Stimulated activated CD8-positive, alpha-beta memory T cell treated with anti-CD3 and anti-CD28 coated beads, Interleukin-15, amount 100 ng/mL, for 48 hours (primary cell): ENCODE measurements at places on chromosomes 4 and X.

DNA sequence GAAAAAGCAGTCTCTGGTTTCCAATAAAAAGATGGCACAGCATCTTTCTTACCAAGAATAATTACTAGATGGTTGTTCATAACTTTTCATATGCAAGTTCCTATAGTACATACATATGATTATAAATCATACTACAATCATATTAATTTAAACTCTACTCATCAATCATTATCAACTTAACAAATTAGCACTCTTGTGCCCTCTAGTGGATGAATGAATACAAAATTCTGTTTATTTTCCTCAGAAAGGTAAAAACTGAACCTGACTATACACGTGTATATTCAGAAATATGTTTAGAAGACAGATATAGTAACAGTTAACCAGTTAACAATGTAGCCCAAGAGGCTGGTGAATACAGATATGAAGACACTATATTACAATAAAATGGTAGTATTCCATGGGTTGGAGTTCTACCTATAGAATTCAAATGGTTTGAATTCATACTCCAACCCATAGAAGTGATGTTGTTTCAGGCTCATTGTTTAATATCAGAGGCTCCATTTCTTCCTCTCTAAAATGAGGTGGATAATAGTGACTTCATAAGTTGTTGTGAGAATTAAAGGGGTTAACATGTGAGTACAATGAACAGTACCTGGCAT lies 100.0 kb downstream of the ADAMTS3 start:
- DNase-seq, result no peak

GRCh38 chrX:16333453-16333852 lies 166.2 kb downstream of the MAGEB17 start:
- DNase-seq, result no peak

GRCh38 chr4:14180983-14181601 lies 553.6 kb upstream of the BOD1L1 start:
- no peak for DNase-seq

DNA sequence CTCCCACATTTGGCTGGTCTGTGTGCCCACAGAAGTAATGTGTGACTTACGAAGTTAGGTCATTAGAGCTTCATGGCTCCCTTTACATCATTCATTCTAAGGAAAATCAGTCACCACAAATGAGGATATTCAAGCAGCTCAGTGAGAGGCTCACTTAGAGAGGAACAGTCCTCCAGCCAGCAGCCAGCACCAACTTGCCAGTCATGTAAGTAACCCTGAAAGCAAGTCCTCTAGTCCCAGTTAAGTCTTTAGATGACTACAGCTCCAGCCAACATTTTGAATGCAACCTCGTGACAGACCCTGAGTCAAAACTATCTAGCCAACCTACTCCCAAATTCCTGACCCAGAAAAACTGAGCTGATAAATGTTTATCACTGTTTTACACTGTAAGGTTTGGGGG lies 71.3 kb downstream of the LRBA start:
- DNase-seq, result no peak

DNA sequence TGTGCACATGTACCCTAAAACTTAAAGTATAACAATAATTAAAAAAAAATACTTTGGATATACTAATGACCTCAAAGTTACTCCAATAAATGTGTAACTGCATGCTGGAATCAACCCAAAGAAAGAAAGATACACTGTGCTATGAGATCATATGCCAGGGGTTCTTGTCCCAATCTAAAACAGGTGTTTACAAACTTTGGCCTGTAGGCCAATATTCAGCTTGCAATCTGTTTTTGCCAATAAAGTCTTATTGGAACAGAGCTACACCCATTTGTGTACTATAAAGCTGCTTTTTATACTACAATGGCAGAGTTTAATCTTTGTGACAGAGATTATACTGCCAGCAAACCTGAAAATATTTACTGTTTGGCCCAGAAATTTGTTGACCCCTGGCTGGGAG lies 138.8 kb upstream of the AFF2 start:
- DNase-seq, result no peak

DNA sequence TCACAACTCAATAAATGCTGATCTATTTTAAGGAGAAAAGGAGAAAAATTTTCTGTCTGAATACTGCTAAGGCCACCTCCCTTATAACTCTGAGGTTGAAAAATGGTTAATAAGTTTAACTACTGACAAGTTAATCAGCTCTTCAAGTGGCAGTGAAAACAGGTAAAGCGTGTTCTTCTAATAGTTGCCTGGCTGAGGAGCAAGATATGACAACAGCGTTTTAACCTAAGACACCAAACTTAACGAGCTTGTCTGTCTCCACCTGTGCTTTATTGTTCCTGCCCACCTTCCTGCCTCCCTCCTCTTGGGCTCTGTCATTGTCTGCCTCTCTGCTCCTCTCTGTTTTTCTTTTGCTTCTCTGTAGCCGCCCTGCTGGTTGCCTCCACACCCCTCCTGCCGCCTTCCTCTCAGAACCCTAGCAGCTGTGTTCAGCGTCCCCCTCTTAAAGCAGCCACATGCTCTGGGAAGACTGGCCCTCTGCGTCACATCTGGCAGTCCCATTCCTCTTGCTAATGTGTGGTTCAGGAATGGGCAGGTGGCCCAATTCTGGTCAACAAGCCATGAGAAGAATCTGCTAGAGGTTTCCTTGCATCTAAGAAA lies 4.3 kb upstream of the TSPAN5 start:
- DNase-seq, result no peak
